ENCODE measurements at places on chromosomes 7 and 10.

DNA sequence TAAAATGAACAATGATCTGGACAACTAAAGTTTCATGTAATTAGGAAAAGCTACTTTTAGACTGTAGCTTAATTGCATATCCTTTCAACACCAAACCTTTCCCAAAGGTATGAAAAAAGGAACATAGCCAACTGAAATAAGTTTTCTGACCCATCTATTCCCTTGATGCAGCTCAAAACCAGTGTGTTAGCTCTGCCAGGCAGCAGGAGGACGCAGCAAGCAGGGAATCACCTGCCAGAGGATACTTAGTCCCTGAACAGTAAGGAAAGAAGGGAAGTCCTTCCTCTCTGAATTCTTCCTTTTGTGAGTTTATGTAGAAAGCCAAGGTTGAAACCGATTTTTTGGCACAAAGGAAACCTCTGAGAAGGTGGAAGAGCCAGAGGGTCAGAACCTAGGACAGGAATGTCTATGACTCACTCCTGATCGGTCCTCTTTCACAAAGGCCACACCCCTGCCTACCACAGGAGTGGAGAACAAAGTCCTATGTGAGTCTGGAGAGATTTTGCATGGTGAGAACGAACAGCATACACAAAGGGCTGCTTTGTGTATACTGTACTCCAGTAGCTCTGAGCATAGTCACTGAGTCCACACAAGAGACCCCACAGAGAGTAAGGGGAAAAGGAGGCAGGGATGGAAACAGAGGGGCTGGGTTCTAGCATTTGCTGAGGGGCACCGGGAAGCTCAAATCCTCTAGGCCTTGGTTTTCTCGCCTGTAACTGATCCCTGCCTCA is 68.8 kb upstream of the GSDME start:
- DNase-seq, result no peak

DNA sequence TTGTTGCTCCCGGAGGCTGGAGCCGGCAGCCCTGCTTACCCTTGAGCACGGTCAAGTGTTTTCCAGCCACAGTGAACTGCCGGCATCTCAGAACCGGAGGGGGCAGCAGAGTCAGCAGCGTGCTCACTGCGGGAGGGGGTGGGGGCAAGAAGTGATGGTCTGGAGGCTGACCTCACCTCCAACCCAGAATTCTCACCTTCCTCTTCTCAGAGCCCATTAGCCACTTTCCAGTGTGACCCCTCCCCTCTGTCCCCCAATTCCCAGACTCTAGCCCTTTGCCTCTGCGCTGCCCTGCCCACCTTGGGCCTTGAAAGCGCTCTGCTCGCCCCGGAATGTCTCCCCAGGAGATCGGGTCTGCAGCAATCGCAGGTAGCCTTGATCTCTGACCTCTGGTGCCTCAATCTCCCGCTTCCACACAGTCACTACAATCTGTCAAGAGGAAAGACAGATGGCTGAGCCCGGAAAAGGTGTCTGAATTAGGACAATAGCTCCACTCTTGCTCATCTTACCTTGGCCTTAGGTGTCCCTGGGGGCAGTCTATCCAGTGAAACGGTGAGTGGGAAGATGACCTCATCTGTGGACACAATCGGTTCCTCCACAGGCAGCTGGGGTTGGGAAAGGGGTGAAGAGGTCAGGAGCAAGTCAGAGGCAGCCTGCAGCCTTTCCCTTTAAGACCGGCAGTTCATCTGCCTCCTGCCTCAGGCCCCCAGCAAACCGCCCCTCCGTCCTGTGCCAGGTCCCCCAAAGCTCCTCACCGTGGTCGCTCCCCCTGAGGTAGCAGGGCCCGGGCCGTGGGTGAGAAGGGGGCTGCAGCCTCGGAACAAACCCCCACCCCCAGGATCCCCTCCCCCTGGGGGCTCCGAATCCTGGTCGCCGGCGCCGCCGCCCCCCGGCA is 942 bp downstream of the TRAPPC14 start:
- DNase-seq, result no peak

DNA sequence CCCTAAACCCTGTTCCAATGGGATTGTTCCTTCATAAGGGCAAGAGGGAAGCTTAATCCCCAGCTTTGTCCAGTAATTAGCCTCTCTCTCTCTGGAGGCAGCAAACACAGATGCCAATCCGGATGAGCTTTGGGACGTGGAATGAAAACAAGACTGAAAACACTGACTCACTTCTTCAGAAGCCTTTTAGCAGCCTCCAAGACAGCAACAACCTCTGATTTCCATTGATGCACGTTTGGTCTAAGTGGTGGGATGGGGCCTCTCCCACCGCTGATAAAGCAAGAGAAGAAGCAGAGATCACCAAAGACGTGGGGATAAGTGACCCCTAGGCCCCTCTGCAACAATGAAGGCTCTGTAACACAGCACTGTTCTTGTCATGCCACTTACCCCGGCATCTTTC is 5.8 kb upstream of the GFRA1 start:
- DNase-seq, result no peak

DNA sequence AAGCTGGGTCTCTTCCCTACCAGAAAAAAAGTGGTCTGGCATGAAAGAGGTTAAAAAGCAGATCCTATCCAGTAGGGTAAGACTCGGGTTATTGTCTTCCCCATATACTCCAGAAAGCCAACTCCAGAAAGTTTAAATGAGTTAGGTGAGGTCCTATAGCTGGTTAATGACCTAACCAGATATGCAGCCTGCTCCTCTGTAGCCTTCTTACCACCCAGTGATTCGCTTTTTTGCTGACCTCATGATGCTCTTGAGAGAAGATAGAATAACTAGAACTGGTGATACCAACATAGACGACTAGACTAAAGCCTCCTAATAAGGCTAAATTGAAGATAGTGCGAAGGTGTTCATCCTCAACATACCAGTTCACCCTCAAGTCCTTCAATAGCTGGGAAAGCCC is 675 bp upstream of the GIMAP1 start:
- no peak for DNase-seq
